Pancreas (tissue), 10 donors: ENCODE measurements at places on chromosomes 16 and 17. TPM values are rescaled to one million over a fixed set of nuclear protein-coding genes. Genes with fewer than 3 reads are reported as not detected.

GRCh38 chr16:53864819-53865493, 161.0 kb downstream of the FTO start:
- H3K4me1 ChIP-seq: no peaks in the 10 kb centered on the region
- H3K27me3 ChIP-seq: no peaks in the 10 kb centered on the region
- H3K27ac ChIP-seq: no peak overlapping the region
- H3K4me3 ChIP-seq: no peak overlapping the region
- no peaks in the 10 kb centered on the region for H3K36me3 ChIP-seq

DNA sequence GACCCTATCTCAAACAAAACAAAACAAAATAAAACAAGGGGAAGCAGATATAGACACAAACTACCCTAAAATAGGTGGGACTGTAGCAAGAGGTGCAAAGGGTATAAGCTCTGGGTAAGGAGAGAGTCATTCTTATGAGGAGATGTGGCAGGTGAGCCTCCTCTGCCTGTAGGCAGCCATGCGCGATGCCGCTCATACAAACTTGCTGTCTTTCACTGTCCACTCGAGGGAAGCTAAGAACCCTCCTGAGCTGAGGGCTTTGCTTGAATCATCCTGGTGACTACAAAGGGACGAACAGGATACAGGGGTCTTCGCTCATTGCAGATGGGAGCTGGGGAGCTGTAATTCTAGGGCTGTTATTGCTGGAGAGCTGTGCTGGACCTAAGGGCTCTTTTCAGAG, 14.8 kb upstream of the IL27 start:
- no peak for DNase-seq
- no peaks in the 10 kb centered on the region for H3K36me3 ChIP-seq
- no peaks in the 10 kb centered on the region for H3K27me3 ChIP-seq

DNA sequence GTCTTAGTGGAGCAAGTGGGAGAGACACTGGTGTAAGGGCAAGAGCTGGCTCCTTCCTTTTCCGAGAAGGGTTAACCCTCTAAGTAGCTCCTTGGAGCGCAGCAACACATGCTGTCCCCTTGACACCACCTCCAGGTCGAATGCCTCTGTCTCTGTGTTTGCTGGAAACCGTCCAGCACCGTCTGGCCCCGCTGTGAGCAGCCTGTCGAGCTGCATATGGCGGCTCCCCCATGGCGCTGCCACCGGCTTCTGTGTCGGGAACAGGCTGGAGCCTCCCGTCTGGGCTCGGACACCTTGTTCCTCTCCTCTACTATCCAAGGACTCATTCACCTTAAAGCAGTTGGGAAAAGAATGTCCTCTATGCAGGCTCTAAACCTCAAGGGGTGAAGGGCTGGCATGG, 28.9 kb upstream of the WSCD1 start:
- DNase-seq: no peak
- H3K4me3 ChIP-seq: no peak overlapping the region
- no peaks in the 10 kb centered on the region for H3K27me3 ChIP-seq
- H3K27ac ChIP-seq: no peak overlapping the region
- no peaks in the 10 kb centered on the region for H3K36me3 ChIP-seq

The QPRT gene
- 8.2 TPM for polyA plus RNA-seq

GRCh38 chr17:58985367-58985766, 121.3 kb downstream of the TRIM37 start:
- H3K27me3 ChIP-seq: no peaks in the 10 kb centered on the region
- H3K4me3 ChIP-seq: no peak overlapping the region
- no peak for DNase-seq
- no peak overlapping the region for H3K27ac ChIP-seq
- no peaks in the 10 kb centered on the region for H3K36me3 ChIP-seq
- no peaks in the 10 kb centered on the region for H3K4me1 ChIP-seq

The ITGAX gene
- 3.0 TPM for polyA plus RNA-seq

DNA sequence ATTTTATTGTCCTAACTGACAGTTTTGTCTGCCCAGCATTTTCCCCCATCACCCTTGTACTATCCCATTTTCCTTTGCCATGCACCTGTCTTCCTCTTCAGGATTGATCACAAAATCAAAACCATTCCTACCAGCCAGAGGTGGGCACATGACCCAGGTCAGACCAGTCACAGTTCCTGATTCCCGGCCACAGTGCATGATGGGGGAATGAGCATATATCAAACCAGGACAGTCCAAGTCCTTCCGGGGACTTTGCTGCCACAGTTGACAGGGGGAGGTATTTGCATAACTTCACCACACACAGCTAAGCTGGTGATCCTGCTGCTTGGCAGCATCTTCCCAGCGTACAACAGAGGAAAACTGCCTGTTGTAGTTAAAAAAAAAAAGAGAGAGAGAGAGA, 493.9 kb downstream of the WWOX start:
- H3K27ac ChIP-seq: no peak overlapping the region
- no peaks in the 10 kb centered on the region for H3K4me1 ChIP-seq
- H3K4me3 ChIP-seq: no peak overlapping the region
- no peaks in the 10 kb centered on the region for H3K36me3 ChIP-seq

- H3K36me3 ChIP-seq: no peaks in the 10 kb centered on the region
- no peak for DNase-seq
- no peak overlapping the region for H3K27ac ChIP-seq
Observed at GRCh38 chr16:48531011-48531962, 78.7 kb downstream of the N4BP1 start.

The SHISA6 gene
- polyA plus RNA-seq: 0.49 TPM

GRCh38 chr16:11128211-11129141, 127.5 kb downstream of the SOCS1 start:
- no peaks in the 10 kb centered on the region for H3K36me3 ChIP-seq
- H3K27ac ChIP-seq: peak overlapping the region; percentile 11
- no peak overlapping the region for H3K4me3 ChIP-seq
- DNase-seq: no peak

DNA sequence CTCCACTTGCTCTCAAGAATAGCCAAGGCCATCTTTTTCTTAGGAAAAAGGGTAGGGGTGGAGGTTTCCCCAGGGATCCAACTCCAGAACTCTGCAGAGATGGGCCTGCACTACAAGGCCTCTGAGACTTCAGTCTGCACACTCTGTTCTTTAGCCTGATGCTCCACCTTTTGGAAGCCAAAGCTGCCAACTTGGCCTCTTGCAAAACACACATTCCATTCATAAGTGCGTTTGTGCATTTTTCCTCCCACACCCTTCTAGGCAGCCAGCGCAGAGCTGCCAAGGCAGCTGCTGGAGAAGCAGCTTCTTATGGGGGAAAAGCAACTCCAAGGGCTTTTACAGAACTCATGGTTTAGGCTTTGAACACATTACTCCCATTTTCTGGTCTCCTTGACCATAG, 45.3 kb downstream of the REXO5 start:
- H3K27me3 ChIP-seq: no peaks in the 10 kb centered on the region
- no peaks in the 10 kb centered on the region for H3K36me3 ChIP-seq
- peak; percentile 44 for DNase-seq
- H3K4me1 ChIP-seq: peaks cover 14% of the 10 kb centered on the region
- H3K4me3 ChIP-seq: no peak overlapping the region

- H3K27ac ChIP-seq: peak overlapping the region; percentile 87
- H3K4me1 ChIP-seq: peaks cover 3% of the 10 kb centered on the region
- H3K4me3 ChIP-seq: peak overlapping the region; percentile 75
- no peaks in the 10 kb centered on the region for H3K27me3 ChIP-seq
Observed at GRCh38 chr17:60392845-60393702, 1.1 kb upstream of the USP32 start.

GRCh38 chr16:66924527-66925321, 611 bp downstream of the RRAD start:
- peak overlapping the region; percentile 4 for H3K4me3 ChIP-seq
- DNase-seq: no peak
- no peaks in the 10 kb centered on the region for H3K27me3 ChIP-seq
- H3K27ac ChIP-seq: no peak overlapping the region
- no peaks in the 10 kb centered on the region for H3K4me1 ChIP-seq

- no peak for DNase-seq
- no peaks in the 10 kb centered on the region for H3K4me1 ChIP-seq
- H3K4me3 ChIP-seq: no peak overlapping the region
- no peaks in the 10 kb centered on the region for H3K36me3 ChIP-seq
- H3K27ac ChIP-seq: no peak overlapping the region
Observed at GRCh38 chr17:49545007-49545660, 30.5 kb upstream of the NXPH3 start.

DNA sequence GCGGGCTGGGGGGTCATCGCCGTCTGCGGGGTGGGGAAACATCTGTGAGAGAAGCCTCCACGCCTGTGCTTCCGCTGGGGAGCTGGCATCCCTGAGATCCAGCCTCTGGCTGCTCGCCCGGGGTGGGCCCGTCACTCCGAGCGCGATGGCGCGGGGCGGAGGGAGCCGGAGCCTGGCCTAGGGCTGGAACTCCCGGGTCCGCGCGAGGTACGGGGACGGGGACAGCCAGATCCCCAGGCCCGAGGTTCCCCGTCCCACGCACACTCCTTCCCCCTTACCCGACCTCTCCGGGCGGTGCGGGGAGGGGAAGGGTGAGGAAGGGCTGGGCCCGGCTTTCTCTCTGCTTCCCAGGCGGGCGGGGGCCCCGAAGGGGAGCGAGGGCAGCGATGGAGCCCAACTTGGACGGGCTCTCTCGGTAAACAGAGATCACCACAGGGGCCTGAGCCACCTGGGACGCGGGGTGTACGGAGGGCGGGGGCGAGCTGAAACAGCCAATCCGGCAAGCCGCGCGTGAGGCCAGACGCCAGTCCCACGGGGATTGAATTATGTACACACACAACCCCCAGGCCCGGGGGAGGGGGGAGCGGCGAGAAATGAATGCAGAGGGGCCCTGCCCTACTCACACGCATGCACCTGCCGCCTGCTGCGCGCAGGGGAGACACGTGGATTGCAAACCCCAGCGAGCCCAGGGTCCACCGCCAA, at the start of gene SLC16A11:
SLC16A11 (minus strand) TSS at position 596 of the 702 bp plus-strand sequence; CDS start at position 17, 579 bp downstream.
- H3K27me3 ChIP-seq: peaks cover 4% of the 10 kb centered on the region
- peaks cover 19% of the 10 kb centered on the region for H3K4me1 ChIP-seq
- peak within 1 kb of the TSS; percentile 32 for H3K27ac ChIP-seq
- H3K36me3 ChIP-seq: no peaks in the 10 kb centered on the region
- peak; percentile 37 for DNase-seq

The ACBD4 gene
- polyA plus RNA-seq: 37.3 TPM

GRCh38 chr16:88719267-88719932, 13.1 kb downstream of the CTU2 start:
- no peak overlapping the region for H3K4me3 ChIP-seq
- H3K27ac ChIP-seq: no peak overlapping the region

DNA sequence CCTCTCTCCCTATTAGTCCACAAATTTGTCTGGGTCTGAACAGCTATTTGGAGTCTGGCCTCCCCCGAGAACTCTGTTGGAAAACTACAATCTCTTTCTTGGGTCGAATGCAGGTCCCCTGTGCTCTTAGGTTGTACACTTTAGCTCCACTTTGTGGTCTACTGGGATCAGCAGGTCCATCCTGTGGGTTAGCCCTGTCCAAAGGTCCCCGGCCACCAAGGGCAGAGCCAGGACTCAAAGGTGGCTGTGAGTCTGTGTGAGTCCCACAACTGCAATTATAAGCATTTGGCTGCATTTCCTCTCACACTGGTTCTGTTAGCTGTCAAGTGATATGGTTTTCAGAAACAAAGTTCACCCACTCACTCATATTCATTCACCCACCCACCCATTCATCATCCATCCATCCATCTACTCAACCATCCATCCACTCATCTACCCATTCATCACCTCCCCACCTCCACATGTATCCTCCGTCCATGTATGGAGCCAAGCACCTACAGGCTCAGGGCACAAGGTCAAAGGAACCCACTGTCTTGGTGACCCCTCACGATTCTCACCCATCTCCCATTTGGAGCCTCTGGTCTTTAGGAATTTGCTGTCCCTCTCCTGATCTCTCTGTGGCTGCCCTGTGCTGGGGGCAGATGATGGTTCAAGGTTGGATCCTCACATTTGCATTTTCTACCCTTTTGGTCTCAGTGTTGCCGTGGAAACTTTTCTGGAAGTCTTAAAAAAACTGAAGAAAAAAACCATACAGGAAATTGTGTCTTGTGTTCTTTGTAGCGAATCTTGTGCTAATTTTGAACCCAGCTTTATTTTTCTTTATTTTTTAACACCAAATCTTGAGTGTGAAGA, 45.8 kb downstream of the IRF8 start:
- H3K27ac ChIP-seq: no peak overlapping the region
- no peaks in the 10 kb centered on the region for H3K36me3 ChIP-seq
- H3K27me3 ChIP-seq: no peaks in the 10 kb centered on the region
- H3K4me1 ChIP-seq: no peaks in the 10 kb centered on the region

DNA sequence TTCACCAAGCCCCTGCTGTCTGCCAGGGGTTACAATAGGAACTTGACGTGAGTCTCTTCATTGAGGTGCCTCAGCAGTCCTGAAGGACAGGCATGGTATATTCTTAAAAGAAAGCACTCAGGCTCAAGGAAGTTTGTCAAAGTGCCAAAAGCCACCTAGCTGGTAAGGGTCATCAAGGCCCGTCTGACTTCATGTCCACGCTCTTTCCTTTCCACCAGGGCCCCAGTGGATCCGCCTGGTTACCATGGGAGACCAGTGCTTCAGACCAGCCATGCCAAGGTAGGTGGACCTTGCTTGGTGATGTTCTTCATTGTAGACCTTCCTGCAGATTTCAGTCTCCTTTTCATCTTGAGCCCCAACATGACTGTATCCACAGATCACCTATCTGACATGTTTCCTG, 27.6 kb upstream of the CCL1 start:
- H3K27me3 ChIP-seq: no peaks in the 10 kb centered on the region
- H3K4me1 ChIP-seq: no peaks in the 10 kb centered on the region
- no peak overlapping the region for H3K4me3 ChIP-seq
- DNase-seq: no peak
- H3K36me3 ChIP-seq: no peaks in the 10 kb centered on the region
- no peak overlapping the region for H3K27ac ChIP-seq

DNA sequence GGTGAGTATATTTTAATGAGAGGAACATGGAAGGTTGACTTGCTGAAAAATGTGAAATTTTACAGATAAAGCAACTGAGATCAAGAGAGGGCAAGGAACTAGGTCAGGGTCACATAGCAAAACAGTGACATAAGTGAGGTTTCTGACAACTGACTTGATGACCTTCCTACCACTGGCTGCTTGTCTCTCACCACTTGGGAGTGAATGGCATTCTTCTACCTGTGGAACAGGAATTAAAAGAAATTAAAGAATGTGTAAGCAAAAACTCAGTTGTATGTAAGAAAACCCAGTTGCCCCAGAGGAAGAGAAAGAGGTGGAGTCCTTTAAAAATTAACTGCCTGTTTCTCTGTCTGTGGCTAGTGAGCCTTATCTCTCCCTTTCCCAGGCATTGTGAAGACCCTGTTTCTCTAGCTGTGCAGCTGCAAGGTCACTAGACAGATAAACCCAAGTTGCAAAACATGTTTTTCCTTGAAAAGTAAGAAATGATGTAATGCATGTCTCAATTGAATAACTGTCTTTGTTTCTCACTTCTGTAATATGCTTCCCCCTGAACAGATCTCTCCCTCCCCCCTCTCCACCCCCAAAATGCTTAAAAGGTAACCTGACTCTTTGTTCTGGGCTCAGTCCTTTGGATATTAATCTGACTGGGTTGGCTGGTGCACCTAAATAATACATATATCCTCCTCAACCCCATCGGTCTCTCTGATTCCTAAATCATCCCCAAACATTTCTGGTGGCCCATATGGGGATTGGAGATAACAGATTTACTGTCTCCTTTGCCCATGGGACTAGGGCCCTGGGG, 23.4 kb downstream of the ACSM1 start:
- H3K36me3 ChIP-seq: no peaks in the 10 kb centered on the region
- peak overlapping the region; percentile 63 for H3K27ac ChIP-seq
- H3K4me3 ChIP-seq: no peak overlapping the region
- peaks cover 23% of the 10 kb centered on the region for H3K4me1 ChIP-seq
- H3K27me3 ChIP-seq: no peaks in the 10 kb centered on the region

GRCh38 chr17:54974759-54975158, 6.2 kb downstream of the STXBP4 start:
- peaks cover 15% of the 10 kb centered on the region for H3K4me1 ChIP-seq
- no peaks in the 10 kb centered on the region for H3K36me3 ChIP-seq
- no peak overlapping the region for H3K4me3 ChIP-seq
- H3K27ac ChIP-seq: no peak overlapping the region
- DNase-seq: no peak
